ENCODE measurements at places on chromosomes 7 and 10.

- H3K4me3 ChIP-seq: no peak overlapping the region
- H3K27ac ChIP-seq: no peak overlapping the region
- peak; percentile 23 for DNase-seq
Observed at GRCh38 chr7:156650042-156650441, 9.5 kb downstream of the RNF32 start.

DNA sequence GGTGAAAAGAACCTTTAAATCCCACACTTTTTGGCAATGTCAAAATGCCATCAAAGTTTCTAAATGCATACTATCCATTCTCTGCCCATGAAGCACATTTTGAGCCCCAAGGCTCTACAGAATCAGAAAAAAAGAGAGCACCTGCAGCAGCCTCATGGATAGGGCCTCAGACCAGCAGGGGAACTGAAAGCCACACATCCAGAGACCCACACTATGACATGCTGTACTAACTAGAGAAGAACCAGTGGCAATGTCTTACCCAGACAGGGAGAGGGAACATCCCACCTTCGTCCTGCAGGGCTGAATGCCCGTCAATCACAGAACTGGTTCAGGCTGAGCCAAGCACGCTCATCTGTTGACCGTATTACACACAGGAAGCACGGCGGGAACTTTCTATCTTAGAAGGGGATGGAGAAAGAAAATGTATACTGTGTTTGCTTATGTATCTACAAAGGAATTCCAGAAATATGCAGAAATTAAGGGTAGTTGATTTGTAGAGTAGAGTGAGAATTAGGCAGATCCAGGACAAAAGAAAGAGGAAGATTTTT is 237.2 kb downstream of the GLI3 start:
- no peak for DNase-seq
- H3K27ac ChIP-seq: no peak overlapping the region
- peaks cover 31% of the 10 kb centered on the region for H3K4me1 ChIP-seq
- no peak overlapping the region for H3K4me3 ChIP-seq
- H3K27me3 ChIP-seq: no peaks in the 10 kb centered on the region

- no peak overlapping the region for H3K27ac ChIP-seq
- H3K4me1 ChIP-seq: peaks cover 45% of the 10 kb centered on the region
- no peak overlapping the region for H3K4me3 ChIP-seq
- DNase-seq: no peak
Observed at GRCh38 chr10:5563991-5564536, 39.3 kb downstream of the CALML3 start.

DNA sequence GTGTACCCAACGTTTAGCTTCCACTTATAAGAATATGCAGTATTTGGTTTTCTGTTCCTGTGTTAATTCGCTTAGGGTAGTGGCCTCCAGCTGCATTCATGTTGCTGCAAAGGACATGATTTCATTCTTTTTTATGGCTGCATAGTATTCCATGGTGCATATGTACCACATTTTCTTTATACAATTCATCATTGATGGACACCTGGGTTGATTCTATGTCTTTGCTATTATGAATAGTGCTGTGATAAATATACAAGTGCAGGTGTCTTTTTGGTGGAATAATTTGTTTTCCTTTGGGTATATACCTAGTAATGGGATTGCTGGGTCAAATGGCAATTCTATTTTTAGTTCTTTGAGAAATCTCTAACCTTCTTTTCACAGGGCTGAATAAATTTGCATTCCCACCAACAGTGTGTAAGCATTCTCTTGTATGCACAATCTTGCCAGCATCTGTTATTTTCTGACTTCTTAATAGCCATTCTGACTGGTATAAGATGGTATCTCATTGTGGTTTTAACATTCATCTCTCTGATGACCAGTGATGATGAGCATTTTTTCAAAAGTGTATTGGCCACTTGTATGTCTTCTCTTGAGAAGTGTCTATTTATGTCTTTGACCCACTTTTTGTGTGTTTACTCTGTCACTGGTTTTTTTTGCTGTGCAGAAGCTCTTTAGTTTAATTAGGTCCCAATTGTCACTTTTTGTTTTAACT is 72.5 kb upstream of the CC2D2B start:
- no peaks in the 10 kb centered on the region for H3K27me3 ChIP-seq
- H3K36me3 ChIP-seq: no peaks in the 10 kb centered on the region
- DNase-seq: no peak
- no peak overlapping the region for H3K4me3 ChIP-seq
- no peak overlapping the region for H3K27ac ChIP-seq
- no peaks in the 10 kb centered on the region for H3K4me1 ChIP-seq

DNA sequence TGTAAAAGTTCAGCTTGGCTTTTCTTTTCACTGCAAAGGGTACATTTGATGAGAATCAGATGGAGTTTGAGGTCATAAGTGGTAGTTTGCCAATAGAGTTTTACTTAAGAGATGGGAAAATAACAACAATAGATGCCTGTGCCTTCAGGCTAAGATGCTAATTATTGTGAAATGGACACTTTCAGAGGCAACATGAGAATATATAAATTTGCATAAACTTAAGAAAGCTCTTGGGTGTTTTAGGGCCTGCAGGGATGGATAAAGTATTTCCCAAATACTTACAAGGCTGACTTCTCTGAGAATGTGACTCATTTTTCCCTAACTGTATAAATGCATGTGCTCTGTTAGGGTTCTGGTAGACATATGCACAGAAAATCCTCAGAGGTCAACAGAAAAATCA is 200.3 kb upstream of the SVIL start:
- no peak overlapping the region for H3K4me3 ChIP-seq
- no peaks in the 10 kb centered on the region for H3K27me3 ChIP-seq
- no peaks in the 10 kb centered on the region for H3K4me1 ChIP-seq
- H3K27ac ChIP-seq: no peak overlapping the region

GRCh38 chr10:23436983-23437382 is 1.9 kb upstream of the OTUD1 start:
- no peak overlapping the region for H3K27ac ChIP-seq
- no peaks in the 10 kb centered on the region for H3K27me3 ChIP-seq
- H3K4me1 ChIP-seq: peaks cover 5% of the 10 kb centered on the region

DNA sequence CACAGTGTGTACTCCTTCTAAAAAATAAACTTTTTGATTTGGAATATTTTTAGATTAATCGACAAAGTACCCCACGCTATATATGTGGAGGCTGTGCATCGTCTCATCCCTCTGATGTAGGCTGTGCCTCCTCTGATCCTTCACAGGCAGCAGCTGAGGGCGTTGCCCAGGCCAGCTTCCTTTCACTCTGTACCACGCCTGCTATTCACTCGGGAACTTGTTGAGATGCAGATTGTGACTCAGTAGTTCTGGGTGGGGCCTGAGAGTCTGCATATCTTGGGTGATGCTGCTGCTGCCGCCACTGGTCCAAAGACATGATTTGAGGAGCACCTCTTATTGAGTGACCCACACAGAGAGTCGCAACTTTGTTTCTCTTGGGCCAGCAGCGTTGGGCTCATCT is 7.9 kb upstream of the C10orf120 start:
- H3K27ac ChIP-seq: no peak overlapping the region
- no peak overlapping the region for H3K4me3 ChIP-seq
- H3K27me3 ChIP-seq: no peaks in the 10 kb centered on the region
- no peaks in the 10 kb centered on the region for H3K4me1 ChIP-seq

DNA sequence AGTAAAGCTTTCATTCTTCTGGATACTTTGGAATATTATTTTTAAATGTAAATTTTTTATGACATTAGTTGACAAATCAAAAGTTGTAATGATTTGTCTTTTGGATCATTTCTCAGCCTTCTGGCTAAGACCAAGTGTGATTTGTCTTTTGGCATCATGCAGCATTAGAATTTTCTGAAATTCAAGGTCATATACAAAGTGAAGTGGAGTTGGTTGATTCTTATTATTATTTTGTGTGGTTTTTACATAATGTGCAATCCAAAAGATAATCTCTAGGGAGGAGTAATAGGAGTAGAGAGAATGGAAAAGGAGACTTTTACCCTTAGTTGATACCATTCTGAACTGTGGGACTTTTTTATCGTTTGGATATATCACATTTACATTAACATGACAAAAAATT is 24.2 kb upstream of the SEPTIN7 start:
- no peaks in the 10 kb centered on the region for H3K4me1 ChIP-seq
- no peak overlapping the region for H3K27ac ChIP-seq
- H3K36me3 ChIP-seq: no peaks in the 10 kb centered on the region
- no peak for DNase-seq
- H3K27me3 ChIP-seq: no peaks in the 10 kb centered on the region

DNA sequence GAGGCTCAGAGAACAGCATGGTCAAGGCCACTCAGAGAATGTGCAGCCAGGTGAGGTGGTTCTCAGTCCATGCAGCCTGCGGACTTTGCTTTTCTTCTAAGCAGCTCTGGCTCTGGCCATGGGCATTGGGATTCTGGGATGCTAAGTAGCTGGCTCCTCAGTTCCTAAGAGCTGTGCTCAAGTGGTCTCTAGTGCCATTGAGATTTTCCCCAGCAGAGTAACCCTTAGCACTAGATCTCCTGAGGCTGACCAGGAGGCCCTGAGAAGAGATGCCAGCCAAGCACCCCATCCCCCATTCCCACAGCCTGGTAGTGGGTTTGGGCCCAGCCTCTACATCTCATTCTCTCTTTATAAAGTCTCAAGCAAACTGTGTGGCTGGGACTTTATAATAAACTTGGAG is 77.1 kb downstream of the KCNMA1 start:
- H3K4me1 ChIP-seq: peaks cover 12% of the 10 kb centered on the region
- no peaks in the 10 kb centered on the region for H3K36me3 ChIP-seq
- H3K27ac ChIP-seq: no peak overlapping the region
- no peak overlapping the region for H3K4me3 ChIP-seq
- DNase-seq: no peak
- H3K27me3 ChIP-seq: peaks cover 4% of the 10 kb centered on the region

GRCh38 chr7:36473454-36474282 is 84.0 kb downstream of the ANLN start:
- no peak overlapping the region for H3K4me3 ChIP-seq
- peaks cover 11% of the 10 kb centered on the region for H3K4me1 ChIP-seq
- H3K27me3 ChIP-seq: no peaks in the 10 kb centered on the region
- peak; percentile 78 for DNase-seq
- no peaks in the 10 kb centered on the region for H3K36me3 ChIP-seq

DNA sequence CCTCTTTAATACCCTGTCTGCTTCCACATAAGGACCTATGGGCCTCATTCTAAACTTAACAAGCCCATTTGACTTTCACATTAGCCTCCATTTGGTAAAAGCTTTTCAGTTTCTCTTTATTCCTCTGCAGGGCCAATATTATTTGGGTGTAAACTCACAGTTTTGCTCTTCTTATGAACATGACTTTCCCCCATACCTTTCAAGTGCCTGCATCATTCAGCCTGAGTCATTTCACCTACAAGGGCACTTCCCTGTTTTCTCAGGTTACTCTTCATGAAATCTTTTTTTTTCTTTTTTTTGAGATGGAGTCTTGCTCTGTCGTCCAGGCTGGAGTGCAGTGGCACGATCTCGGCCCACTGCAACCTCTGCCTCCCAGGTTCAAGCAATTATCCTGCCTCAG is 1258.1 kb upstream of the CELF2 start:
- no peaks in the 10 kb centered on the region for H3K36me3 ChIP-seq
- DNase-seq: no peak
- H3K27ac ChIP-seq: no peak overlapping the region
- H3K4me3 ChIP-seq: no peak overlapping the region

GRCh38 chr7:27115221-27116026 is 12.9 kb upstream of the HOXA2 start:
- 0 out of 2 replicates have a peak, but pooled peaks cover 3% of the 10 kb centered on the region for H3K36me3 ChIP-seq
- no peak for DNase-seq
- no peaks in the 10 kb centered on the region for H3K27me3 ChIP-seq

GRCh38 chr7:45711161-45711490 is 137.0 kb downstream of the ADCY1 start:
- no peak for DNase-seq
- H3K4me3 ChIP-seq: no peak overlapping the region

- H3K4me1 ChIP-seq: no peaks in the 10 kb centered on the region
- H3K4me3 ChIP-seq: no peak overlapping the region
Observed at GRCh38 chr7:99290980-99291607, 18.5 kb downstream of the MYH16 start.

DNA sequence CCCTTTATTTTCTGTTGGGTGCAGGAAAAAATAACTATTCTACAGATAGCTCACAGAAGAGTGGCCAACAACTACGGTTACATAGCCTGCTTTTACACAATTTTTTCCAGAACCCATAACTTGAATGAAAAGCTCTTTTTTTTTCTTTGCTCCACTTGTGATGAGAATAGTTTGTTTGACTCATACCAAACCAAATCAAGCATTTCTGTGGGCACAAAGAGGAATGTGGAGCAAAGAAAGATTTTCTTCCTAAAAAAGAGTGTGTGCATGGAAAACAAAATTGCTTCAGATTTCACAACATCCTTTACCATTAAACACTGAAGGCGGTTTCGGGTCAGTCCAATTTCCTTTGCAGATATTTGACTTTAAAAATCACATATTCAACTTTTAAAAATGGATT is 54.8 kb upstream of the RAB11FIP2 start:
- H3K27me3 ChIP-seq: no peaks in the 10 kb centered on the region
- H3K4me3 ChIP-seq: no peak overlapping the region
- no peaks in the 10 kb centered on the region for H3K36me3 ChIP-seq
- no peak overlapping the region for H3K27ac ChIP-seq
- no peaks in the 10 kb centered on the region for H3K4me1 ChIP-seq
- DNase-seq: no peak

DNA sequence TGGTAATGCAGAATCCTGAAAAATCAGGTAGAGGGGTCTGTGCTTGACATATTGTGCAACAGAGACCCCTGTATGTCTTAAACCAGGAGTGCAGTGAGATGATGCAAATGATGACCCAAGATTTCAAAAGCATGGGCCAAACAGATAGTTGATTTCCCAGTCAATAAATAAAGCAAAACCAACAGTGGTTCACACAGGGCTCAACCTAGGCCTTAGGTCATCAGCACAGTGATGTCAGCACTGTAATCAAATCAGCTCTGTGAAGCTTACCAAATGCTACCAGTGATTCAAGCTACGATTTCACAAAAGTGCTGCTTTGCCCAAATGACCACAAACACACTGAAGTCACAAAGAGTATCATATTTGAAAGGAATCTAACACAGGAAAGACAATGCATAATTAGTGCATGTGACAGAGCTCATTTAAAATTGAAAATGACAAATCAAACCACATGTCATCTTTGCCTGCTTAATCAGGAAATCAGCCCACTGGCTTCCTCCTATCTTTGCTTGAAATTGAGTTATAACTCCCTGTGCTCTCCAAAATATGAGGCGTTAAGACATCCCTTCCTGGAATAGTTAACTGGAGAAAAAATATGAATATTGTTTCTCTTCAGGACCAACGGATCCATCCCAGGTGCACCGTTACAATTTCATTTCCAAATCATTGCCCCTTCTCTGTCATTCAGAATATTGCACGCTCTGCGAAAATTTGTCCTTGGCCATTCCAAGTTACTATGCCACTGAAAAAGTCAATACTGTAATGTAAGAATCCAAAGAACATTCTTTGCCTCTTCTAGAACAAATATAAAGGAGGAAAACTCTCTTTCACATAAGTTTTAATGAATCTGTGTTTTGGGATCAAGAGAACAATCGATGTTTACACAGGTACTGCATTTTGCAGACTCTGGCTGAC is 41.9 kb upstream of the ASL start:
- H3K4me1 ChIP-seq: no peaks in the 10 kb centered on the region
- H3K27me3 ChIP-seq: no peaks in the 10 kb centered on the region
- no peak for DNase-seq
- no peaks in the 10 kb centered on the region for H3K36me3 ChIP-seq
- H3K27ac ChIP-seq: no peak overlapping the region
- H3K4me3 ChIP-seq: no peak overlapping the region

GRCh38 chr7:10284001-10284400 is 689.7 kb upstream of the PHF14 start:
- no peaks in the 10 kb centered on the region for H3K27me3 ChIP-seq
- no peak for DNase-seq
- no peaks in the 10 kb centered on the region for H3K4me1 ChIP-seq
- no peak overlapping the region for H3K4me3 ChIP-seq
- no peaks in the 10 kb centered on the region for H3K36me3 ChIP-seq

Data from SJCRH30 (cell line).